ENCODE measurements at places on chromosomes 7 and 10.

DNA sequence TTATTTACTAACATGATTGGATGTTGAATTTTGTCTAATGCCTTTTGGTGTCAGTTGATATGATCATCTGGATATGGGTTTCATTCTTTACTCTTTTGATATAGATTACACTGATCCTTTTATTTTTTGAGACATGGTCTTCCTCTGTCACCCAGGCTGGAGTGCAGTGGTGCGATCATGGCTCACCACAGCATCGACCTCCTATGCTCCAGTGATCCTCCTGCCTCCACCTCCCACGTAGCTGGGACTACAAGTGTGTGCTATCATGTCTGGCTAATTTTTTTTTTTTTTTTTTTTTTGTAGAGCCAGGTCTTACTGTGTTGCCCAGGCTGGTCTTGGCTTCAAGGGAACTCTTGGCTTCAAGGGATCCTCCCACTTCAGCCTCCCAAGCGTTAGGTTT is 27.1 kb downstream of the BMS1 start:
- no peak for DNase-seq

DNA sequence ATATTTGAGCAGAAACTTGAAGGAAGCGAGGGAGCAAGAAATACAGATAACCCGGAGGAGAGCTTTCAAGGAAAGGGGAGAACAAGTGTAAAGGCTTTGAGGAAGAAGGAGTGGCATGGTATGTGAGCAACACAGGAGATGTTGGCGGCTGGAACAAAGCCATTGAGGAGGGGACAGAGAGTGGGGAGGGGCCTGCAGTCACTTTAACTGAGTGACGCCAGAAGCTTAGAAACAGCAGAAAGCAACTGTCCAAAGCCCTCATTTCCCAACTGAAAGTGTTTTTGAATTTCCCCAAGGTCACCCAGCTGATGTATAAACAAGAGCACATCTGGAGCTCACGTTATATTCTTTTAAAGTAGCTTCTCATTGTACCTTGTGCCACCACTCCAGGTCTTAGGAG is 19.1 kb downstream of the AUTS2 start:
- no peak for DNase-seq

GRCh38 chr7:85023066-85023712 is 163.7 kb downstream of the SEMA3D start:
- no peak for DNase-seq

DNA sequence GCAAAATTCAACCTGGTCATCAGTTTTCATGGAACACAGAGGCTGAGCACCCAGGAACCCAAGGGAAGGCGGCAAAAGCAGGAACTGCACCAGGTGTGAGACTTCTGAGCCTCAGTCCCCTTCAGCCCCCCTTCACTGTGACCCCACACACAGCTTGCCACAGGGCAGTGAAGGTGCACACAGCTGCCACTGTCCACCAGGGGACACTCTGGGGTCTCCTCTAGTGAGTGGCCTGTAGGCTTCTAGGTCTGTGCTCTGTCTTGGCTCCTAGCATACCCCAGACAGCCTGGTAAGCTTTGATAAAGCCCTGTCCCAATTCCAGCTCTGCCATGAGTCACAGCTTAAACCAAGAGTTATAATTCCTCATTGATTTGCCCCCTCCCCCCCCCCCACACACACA is 12.1 kb downstream of the KCNH2 start:
- DNase-seq, result no peak

- no peak for DNase-seq
Observed at GRCh38 chr7:143300959-143301935, 13.1 kb downstream of the CASP2 start.
